GM23338 (cell line): ENCODE measurements at places on chromosomes 4 and X.
A peak's percentile ranks its signal among the peaks of the same experiment; 100 is the strongest.

DNA sequence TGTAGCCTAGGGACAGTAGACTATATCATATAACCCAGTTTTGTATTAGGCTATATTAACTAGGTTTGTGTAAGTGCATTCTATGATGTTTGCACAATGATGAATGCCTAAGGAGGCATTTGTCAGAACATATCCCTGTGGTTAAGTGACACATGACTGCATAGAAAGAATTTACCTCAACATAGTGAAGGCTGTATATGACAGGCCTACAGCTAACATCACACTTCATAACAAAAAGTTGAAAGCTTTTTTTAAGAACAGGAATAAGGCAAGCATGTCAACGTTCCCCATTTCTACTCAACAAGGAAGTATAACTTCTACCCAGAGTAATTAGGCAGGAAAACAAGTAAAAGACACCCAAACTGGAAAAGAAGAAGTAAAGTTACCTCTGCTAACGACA lies 165.9 kb upstream of the NDST4 start:
- no peak for DNase-seq

DNA sequence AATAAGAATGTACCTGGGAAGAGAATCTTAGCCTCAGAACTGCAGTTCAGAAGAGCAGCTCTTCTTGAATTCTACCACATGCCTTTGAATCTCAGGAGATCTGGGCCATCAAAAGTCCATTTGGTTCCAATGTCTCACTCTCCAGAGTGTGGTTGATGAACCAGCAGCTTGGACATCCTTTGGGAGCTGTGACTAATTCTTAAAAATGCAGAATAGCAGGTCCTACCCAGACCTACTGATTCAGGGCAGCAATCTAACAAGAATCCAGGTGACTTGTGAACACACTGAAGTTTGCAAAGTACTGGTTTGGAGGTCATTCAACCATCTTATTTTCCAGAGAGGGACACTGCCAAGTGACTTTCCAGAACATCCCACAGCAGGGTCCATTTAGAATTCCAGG lies 244.7 kb downstream of the PACRGL start:
- no peak for DNase-seq

DNA sequence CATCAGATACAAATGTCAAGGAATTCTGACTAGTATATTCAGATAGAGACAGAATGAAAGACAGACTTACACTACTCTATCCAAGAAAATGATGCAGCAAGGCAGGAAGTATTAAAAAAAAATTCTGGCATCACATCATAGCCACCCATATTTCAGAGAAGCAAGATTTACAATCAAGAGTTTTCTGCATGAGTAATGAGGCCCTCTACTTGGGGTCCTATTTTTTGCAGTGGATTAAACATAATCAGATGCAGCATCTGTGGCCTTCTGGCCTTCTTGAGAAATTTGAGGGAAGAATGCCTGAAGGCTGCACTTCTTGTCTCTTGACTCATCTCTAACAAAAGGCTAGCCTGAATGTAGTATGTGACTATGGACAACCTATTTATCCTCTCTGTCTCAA lies 48.2 kb upstream of the SLIT2 start:
- no peak for DNase-seq

- DNase-seq, result no peak
Measured at GRCh38 chr4:184784628-184785257, 41.0 kb downstream of the ACSL1 start.

GRCh38 chr4:39363773-39364393 lies 2.3 kb downstream of the RFC1 start:
- no peak for DNase-seq

- no peak for DNase-seq
Measured at GRCh38 chr4:158384414-158384813, 137.3 kb upstream of the RXFP1 start.

DNA sequence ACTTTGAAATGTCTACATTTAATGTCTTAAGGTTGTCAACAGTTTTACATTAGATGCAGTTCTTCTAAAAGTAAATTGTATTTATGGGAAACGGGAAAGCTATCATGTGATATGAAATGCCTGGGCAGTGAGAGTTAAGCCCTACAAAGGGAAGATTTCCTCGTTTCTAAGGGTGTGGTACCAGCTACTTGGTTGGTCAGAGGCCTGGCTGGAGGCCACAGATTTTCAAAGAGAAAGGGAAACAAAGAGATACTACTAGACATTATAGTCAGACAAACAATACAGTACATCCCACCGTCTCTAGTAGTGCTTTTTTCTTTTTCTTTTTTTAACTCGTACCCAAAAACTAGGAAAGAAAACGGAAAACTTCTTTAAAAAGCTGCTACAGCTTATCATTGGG lies 467.8 kb downstream of the PCDH7 start:
- no peak for DNase-seq

DNA sequence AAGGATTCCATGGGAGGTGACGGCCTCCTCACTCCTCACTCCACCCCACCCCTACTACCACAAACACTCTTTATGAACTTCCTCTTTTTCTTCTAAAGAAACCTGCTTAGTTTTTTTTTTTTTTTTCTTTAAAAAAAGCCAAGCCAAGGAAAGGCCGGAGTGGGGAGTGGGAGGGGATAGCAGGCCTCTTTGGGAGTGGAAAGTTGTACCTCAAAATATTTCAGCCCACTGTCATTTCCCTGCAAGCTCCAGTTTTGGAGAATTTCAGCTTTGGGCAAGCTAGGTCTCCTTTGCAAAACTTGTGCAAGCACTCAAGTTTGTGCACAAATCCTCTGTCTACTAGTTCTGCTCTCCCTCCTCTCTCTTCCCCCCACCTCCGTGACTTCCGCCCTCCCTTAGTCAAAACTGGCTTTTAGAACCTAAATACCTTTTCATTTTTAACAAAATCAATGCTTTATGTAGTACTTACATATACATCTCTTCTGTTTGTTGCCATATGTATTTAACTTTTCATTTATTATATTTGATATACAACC lies 512 bp upstream of the ANTXR2 start:
- no peak for DNase-seq

DNA sequence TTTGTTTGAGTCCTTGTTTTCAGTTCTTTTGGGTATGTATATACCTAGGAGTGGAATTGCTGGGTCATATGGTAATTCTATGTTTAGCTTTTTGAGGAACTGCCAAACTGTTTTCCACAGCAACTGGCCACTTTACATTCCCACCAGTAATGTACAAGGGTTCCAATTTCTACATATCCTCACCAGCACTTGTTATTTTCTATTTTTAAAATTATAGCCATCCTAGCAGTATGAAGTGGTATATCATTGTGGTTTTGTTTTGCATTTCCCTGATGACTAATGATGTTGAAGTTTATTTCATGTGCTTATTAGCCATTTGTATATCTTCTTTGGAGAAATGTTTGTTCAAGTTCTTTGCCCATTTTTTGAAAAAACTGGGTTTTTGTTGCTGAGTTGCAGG lies 39.6 kb downstream of the TMEM164 start:
- DNase-seq, result no peak

DNA sequence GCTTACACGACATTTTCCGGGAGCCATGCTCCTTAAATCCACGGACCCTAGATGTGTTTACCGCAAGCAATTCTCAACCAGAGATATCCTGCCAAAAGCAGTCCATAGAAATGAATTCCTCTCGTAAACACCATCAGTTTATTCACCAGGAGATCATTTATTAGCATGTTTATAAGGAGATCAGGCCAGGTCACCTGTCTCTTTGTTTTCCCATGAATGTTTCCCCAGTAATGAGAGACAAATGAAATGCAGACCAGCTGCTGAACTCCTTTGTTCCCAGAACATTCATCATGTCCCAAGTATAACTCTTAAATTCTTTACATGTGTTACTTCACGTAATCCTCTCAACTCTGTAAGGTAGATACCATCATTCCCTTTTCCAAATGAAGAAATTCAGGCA lies 137.1 kb downstream of the DDX53 start:
- DNase-seq, result no peak

GRCh38 chrX:100098660-100099375 lies 311.3 kb downstream of the PCDH19 start:
- no peak for DNase-seq

DNA sequence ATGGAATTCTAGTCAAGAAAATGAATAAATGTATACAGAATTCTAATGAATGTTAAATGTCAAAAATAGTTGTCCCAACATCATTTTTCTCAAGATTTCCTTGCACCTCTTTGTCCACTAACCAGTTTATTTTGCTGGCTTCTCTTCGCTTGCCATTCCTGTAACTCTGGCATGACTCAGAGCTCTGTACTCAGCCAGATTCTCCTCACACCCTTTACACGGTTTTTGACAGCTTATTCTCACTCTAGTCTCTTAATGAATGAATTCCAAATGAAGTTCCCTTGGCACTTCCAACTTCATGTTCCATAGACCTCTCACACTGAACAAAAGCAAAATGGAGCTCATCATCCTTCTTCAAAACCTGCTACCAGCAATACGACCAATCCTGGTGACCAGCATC lies 419.3 kb upstream of the SLIT2 start:
- no peak for DNase-seq

- DNase-seq, result no peak
Measured at GRCh38 chr4:1151541-1151940, 20.8 kb downstream of the SPON2 start.

GRCh38 chr4:5893591-5893990 lies 705 bp upstream of the CRMP1 start:
- no peak for DNase-seq

DNA sequence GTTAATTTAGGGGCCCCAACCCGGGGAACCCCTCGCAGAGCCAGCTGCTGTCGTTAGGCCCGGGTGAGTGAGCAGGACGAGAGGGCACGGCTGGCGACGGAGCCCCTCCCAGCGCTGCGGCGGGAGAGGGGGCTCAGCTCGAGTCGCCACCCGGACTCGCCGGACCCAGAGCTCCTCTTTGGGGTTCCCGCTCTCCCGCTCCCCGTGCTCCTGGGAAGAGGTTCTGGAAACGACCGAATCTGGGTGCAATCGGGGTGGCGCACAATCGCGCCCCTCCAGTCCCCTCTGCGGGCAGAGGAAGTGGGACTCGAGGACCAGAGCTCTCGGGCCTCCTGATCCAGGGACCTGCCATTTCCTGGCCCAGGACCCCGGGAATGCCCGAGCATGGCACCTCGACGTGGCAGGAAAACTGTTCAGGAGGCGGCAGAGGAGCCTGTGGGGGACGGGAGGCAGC lies 37.3 kb upstream of the ARAF start:
- DNase-seq, result no peak

- no peak for DNase-seq
Measured at GRCh38 chr4:150280081-150280895, 202.0 kb downstream of the DCLK2 start.

- no peak for DNase-seq
Measured at GRCh38 chr4:140672416-140672815, 83.8 kb downstream of the TBC1D9 start.

DNA sequence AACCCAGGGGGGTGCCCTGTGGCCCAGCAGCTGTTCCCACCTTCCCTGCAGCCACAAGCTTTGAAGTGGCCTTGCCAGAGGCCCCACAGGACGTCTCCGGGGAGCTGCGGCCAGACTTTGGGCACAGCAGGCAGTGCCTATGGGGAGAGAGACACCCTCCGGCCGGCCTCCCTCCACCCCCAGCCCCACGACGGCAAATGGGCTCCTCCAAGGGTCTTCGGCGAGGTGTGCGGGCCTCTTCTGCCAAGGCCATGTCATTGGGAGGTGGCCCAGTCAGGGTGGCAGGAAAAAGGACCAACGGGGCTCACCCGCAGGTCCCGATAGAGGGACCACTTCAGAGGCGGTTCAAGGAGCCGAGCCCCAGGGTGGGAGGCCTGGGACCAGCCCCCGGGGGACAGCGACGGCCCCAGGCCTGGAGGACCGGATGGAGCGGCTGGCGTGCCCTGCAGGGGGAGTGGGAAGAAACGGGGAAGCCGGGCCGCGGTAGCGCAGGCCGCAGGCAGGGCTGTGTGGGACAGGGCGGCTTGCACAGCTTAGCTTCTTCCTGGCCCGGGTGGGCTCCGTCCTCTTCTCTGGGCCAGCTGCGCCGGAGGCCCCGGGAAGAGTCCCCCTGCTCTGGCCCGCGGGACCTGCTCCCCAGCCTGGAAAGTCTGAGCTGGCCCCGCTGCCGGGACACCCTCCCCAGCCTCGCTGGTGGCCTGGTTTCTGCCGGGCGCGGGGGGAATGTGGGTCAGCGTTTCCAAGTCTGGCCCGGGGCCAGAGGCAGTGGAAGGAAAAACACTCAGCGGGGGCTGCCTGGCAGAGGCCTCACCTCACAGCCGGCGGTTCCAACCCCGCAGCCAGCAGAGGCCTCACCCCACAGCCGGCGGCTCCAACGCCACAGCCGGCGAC lies 21.9 kb upstream of the SPON2 start:
- DNase-seq, result peak; percentile 57

DNA sequence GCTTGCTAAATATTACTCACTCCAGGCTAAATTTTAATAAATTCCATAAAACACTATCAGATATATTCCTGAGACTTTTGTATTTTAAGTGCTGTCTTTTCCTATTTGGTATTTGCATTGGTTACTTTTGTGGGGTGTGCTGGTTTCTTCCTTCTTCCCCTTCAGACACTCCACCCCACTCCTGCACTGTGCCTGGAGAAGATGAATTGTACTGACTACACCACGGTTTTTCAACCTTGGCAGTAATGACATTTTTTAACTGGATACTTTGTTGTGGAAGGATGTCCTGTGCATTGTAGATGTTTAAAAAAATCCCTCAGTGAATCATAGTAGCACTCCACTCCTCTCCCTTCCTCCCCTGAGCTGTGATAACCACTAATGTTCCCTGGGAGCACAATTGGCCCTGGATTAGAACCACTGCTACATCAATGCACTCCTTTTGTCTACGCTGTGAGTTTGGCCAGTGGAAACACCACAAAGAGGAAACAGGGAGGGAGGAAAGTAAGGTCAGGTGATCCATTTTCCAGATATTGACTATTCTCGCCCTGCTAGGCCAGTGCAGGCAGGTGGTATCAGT lies 36.3 kb downstream of the SNCA start:
- DNase-seq, result no peak

- DNase-seq, result no peak
Measured at GRCh38 chrX:48737940-48738339, 23.6 kb upstream of the GLOD5 start.

- no peak for DNase-seq
Measured at GRCh38 chr4:112290341-112290740, 4.6 kb upstream of the TIFA start.

DNA sequence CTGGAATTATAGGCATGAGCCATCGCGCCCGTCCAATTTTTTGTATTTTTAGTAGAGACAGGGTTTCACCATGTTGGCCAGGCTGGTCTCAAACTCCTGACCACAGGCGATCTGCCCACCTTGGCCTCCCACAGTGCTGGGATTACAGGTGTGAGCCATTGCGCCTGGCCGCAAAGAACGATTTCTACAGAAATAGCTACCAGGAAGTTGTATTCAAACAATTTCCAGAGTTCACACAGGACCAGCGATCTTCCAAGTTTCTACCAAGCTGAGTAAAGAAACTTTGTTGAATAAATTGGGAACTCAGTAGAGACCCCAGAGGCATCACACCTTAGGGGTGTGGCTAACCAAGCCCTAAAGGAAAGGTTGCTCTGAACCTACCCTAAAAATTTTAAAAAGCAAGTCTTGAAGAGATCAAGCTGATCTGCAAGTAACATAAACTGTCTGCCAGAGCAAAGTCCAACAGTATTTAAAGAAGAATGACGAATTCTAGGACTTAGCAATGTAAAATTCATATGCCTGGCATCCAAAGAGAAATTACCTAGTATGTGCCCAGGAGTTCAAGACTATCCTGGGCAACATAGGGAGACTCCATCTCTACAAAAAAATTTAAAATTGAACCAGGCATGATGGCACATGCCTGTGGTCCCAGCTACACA lies 48.4 kb upstream of the USP9X start:
- DNase-seq, result no peak

- DNase-seq, result peak; percentile 30
Measured at GRCh38 chrX:111360839-111361238, 51.2 kb downstream of the DCX start.

- DNase-seq, result no peak
Measured at GRCh38 chrX:106734827-106735226, 8.3 kb downstream of the RNF128 start.

- DNase-seq, result no peak
Measured at GRCh38 chr4:20529691-20530090, 170.6 kb upstream of the PACRGL start.
